Activated CD8-positive, alpha-beta memory T cell treated with anti-CD3 and anti-CD28 coated beads, Interleukin-2, amount 50 U/mL, for 4 hours (primary cell): ENCODE measurements at places on chromosomes 6 and 20.

DNA sequence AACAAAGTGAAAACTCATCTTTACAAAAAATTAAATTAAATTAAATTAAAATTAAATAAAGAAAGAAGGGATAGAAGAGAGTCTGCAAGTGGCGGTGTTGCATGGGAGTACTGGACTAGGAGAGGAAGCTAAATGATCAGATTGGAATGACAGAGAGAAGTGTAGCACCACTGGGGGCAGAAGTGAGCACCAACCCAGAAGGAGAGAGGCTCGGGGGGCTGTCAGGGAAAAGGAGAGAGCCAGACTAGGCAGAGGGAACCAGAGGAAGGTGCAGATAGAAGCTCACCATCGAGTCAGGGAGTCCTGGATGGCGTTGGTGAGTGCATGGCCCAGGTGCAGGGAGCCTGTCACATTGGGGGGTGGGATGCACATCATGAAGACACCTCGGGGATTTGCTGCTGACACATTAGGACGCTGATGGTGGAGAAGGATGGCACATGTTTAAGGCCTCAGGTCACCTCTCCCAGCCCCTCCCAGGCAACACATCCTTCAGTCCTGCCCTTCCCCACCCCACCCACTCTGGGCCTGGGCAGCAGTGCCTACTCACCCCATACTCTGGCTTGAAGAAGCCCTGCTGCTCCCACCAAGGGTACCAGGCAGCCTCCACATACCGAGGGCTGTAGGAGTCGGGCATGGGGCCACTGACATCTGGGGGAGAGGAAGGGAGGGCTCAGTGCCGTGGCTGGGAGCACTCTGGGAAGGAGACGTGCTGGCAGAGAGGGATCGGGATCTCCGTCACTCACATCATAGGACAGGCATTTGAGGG is 4.0 kb downstream of the VARS1 start:
- DNase-seq, result peak; percentile 44

DNA sequence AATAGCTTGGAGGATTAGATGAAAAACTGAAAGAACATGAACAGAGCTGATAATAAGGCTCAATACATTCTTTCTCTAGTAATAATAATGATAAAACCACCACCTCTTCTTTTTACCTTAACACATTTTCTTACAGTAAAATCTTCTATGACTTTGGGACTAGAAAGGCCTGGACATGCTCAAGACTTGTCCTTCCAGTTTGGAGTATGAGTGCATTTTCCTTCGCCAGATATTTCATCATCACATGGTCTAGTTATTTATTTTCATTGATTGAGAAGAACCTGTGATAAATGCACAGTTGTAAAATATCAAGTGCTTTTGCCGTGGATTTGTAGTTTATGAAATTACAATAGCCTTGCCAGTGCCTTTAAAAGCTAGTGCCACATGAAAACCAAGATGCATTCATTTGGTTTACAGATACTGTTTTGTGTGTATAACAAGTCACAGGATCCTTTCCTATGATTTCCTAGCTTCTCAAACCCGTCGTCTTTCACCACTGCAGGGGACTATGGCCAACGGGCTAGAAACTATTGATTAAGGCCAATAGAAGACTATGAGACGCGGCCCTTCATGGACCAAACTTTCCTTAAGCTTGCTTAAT is 200.2 kb upstream of the ZNF217 start:
- no peak for DNase-seq

GRCh38 chr20:15882553-15882952 is 690.7 kb downstream of the KIF16B start:
- no peak for DNase-seq

- no peak for DNase-seq
These were observed 2.0 kb downstream of the TSHZ2 start for GRCh38 chr20:52974179-52974594.

DNA sequence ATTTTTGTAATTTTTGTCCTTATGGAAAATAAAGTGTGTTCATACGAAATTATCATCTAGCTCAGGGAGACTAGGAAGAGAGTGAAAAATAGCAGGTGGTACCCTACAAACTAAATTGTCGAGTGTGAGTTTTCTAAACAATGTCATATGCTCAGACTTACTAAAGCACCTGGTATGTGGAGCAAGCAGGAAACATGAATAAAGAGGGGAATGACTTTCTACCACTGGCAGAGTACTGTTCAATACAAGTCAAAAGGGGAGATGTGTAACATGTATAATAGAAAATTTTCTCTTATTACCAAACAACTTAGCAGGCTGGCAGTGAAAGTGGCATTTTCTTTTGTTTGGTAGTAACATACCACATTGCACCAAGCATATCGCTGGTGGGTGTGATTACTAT is 36.1 kb downstream of the CTNNBL1 start:
- no peak for DNase-seq

GRCh38 chr6:14858808-14859207 is 387.1 kb upstream of the JARID2 start:
- DNase-seq, result no peak

DNA sequence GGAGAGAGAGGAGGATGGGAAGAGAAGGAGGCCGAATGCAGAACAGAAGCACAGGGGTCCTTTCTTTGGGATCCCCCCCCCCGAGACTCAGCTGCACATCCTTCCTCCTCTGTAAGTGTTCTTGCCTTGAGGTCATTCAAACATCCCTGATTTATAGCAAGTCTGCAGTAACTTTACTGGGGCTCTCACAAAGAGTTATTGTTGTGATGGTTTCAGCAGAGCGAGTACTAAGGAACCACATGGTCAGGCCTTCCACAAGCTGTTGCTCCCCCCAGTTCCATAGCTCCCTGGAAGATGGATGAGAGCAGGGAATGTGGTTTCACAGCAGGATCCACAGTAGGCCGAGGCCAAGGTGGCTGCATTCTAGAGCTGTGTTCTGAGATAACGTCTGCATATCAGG is 351.4 kb upstream of the CDH4 start:
- DNase-seq, result no peak

- no peak for DNase-seq
These were observed 199.3 kb upstream of the SHLD1 start for GRCh38 chr20:5550733-5551529.

GRCh38 chr6:72784581-72784980 is 162.7 kb downstream of the KCNQ5 start:
- DNase-seq, result no peak

- DNase-seq, result no peak
These were observed 315.6 kb upstream of the CITED2 start for GRCh38 chr6:139690007-139690406.

GRCh38 chr6:168288781-168289570 is 30.6 kb downstream of the DACT2 start:
- DNase-seq, result no peak

DNA sequence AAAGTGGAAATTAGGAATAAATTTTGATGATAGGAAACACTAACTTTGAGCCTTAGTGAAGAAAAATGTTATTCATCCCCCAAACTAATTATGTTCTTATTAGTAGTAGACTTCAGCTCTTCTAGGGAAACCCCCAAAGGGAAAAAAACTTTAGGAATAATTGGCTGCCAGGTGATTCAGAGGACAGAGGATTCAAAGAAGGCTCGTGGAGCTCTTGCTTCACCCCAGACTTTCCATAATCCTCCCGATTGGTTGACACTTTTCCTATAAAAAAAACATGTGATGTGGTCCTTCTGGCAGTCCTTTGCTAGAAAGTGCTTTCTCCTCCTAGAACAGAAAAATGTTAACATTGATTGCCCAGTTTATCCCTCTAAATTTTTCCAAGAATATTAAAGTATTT is 5.6 kb upstream of the CCDC170 start:
- DNase-seq, result no peak

DNA sequence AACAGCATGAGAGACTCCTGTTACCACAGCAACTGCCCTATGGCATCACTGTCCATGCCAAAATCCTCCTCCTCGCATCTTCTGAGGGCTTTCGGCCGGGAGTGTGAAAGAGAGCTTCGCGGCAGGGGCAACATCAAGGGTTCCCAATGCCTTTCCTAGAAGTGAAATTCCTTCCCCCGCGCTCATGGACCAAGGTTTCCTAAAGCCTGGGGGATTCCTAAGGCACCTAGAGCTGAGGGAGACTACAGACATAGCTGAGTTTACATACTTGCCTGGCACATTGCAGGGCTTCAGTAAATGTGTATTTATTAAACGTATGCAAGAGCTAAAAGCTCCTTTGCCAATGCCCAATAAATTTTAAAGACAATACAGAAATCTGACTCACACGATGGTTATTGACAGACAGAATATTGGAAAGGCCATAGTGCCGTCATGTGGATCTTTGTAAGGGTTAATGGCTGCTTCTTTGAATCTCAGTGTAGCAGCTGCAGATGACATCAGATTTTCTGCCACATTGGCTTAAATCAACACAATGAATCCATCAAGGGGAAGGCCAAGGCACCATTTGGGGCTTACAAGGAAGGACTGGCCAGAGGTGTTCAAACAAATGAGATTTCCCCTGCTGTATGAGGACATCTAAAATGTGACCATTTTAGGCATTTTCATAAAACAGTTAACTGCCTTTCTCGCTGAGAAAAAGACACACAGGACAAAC is 281.2 kb upstream of the JARID2 start:
- no peak for DNase-seq

- no peak for DNase-seq
These were observed 217.1 kb downstream of the FARS2 start for GRCh38 chr6:5478380-5478779.

DNA sequence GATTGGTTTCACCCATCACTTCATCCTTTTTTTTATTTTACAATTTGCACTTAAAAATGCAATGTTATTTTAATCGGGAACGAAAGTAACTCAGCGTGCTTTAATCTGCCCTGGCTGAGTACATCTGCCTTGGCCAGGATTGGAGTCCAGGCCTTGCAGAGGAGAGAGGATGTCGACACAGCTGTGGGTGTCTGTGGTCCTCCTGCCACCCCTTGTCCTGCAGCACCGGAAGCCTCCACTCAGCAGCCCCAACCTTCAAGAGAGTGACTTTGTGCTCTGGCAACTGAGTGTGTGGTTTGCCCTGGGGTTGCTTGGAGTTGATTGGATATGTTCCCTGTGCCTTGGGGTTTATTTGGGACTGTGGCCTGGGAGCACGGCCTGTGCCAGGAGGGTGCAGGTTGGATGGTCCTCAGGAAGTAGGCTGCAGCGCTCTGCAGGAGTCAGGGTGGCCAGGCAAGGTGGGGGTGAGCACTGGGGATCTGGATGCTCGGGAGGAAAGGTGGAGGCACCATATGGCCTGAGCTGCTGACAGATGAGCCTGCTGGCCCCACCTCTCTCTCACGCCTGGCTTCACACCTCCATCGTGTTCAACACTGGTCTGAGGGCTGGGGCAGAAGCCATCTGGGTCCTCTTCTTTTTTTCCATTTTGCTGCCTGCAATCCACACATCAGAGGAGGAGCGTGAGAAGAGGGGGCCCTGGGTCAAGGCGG is 4.3 kb downstream of the MYT1 start:
- DNase-seq, result no peak

GRCh38 chr20:10648651-10649050 is 25.1 kb downstream of the JAG1 start:
- no peak for DNase-seq

- DNase-seq, result no peak
These were observed 86.8 kb downstream of the PRKN start for GRCh38 chr6:162640756-162641155.

- no peak for DNase-seq
These were observed 303.8 kb upstream of the TBX18 start for GRCh38 chr6:85068221-85068620.

- DNase-seq, result no peak
These were observed 6.1 kb downstream of the DACT2 start for GRCh38 chr6:168313431-168314011.

GRCh38 chr6:13703496-13703895 is 8.1 kb downstream of the RANBP9 start:
- DNase-seq, result no peak

DNA sequence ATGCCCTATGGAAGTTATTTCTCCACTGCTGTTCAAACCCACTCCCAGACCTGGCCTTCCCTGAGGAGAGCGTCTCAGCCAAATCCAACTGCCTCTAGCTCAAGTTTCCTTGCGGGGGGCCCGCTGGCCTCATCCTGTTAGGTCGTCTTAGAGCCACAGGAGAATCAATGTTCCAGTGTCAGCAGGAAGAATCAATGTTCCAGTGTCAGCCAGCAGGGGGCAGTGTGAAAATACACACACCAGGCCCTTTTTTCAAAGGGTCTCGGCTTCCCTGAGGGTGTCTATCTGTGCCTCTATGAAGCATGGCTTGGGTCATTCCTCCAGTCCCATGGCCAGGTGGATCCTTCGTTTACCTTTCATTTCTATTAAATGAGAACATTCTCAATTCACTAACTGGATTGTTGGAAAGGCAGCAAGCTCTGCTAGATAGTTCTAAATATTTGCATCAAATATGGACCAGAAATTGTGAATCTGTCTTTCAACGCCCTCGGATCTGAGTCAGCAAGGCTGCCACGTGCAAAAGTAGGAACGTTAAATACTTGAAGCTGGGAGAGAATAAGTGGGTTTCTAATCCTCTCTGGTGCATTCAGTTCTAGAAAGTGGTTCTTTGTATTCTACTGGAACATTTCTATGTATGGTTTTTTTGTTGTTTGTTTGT is 19.2 kb downstream of the PRND start:
- DNase-seq, result peak; percentile 72

- DNase-seq, result no peak
These were observed 196.5 kb downstream of the GMPR start for GRCh38 chr6:16434885-16435284.

DNA sequence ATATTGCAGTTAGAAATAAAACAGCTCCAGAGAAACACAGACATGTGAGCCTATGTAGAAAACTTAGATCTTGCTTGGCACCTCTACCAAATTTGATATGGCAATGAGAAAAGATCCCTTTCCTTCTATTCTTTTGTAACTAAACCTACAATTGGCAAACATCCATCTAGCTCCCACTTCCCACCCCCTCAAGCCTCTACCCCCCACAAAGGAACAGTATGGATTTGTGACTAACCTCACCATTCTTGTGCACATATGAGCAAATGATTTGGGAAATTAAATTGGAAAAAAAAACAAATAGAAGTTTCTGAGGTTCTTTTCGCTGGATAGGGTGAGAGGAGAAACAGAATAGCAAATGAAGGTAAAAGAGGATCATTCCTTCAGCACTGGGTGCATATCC is 85.8 kb upstream of the TIAM2 start:
- DNase-seq, result no peak

GRCh38 chr6:108797951-108798669 is 50.1 kb upstream of the ARMC2 start:
- DNase-seq, result no peak

DNA sequence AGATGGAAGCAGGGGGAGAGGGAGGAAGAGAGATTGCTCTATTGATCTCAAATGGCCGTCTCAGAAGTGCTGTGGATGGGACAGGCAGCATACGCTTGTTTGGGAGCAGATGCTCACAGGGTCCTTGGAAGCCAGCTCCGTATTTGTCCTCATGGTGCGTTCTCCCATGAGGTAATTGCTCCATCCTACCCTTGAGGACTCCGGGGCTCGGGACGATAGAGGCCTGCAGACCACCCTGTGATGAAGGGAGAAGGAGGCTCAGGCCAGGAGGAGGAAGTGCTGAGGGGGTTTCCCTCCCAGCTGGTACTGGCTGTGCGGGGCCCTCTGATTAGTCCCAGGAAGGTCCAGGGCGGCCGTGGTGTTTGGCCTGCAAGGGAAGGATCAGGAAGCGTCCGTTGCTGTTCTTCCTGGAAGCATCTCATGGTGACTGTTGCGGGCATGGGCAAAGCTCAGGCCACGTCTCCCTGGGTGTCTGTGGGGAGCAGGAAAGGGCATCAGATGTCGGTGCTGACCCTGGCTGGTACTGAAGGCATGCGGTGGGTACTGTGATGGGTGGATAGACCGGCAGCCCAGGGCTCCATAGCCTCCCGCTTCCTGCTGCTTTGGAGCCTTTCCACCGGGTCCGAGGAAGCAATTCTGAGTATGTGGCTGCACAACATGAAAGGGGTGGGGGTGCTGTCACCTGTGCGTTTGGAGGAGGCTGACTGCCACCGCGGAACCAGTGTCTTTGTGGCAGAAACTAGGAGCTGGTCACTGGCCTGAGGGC is 158.3 kb downstream of the SYCP2 start:
- no peak for DNase-seq

- DNase-seq, result no peak
These were observed 95.4 kb upstream of the PDE10A start for GRCh38 chr6:165758441-165758840.
